Astrocyte of the spinal cord (primary cell): ENCODE measurements at places on chromosomes 2 and 18.
A peak's percentile ranks its signal among the peaks of the same experiment; 100 is the strongest.

- DNase-seq, result no peak
These were observed 257.0 kb upstream of the GYPC start for GRCh38 chr2:126399001-126399400.

- DNase-seq, result peak; percentile 75
These were observed 564.4 kb downstream of the ZEB2 start for GRCh38 chr2:143955401-143956065.

GRCh38 chr2:75431763-75432162 is 129.0 kb downstream of the EVA1A start:
- no peak for DNase-seq

GRCh38 chr2:228615496-228615895 is 434.0 kb upstream of the SPHKAP start:
- no peak for DNase-seq

GRCh38 chr2:39693245-39693644 is 27.5 kb downstream of the TMEM178A start:
- DNase-seq, result no peak

DNA sequence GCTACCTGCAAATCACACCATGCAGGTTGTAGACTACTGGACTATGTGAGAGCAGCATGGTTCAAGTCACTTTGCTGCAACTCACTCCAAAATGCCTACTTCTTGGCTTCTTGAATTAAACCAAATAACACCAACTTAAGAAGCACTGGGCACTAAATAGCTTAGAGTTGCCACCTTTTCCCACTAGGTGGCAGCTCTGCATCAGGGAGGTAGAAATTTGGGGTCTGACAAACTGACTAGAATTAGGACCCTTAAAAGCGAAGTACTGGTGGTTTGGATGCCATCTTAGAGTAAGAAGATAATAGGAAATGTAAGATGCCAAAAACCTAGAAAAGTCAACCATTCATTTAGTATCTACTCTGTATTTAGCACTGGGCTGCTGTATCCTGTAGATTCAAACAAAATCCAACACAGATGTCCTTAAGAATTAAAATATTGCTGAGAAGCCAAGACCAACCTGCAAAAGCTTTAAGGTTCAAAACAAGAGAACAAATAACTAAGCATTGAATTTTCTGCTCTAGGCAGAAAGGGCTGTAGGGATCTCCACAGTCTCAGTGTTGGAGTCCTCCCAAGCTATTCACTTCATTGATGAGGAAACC is 65.5 kb downstream of the CCBE1 start:
- peak; percentile 70 for DNase-seq

DNA sequence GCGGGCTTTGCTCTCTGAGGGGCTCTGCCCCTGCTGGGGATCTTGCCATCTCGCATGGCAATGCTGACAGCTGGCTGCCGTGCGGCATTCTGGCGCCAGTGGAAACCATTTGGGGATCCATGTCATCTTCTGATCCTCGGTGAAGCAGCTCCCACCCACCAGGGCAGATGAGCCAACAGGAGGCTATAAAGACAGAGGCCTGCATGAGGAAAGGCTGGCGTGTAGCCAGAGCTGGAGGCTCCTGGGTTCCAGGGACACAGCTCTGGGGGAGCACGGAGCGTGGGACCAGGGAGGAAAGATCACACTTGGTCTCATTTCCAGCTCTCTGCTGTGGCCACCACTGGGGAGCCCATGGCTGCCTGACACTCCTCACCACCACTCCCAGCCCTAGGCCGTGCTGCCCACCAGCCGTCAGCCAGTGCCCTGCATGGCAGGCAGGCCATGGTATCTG is 145.8 kb downstream of the ZFP36L2 start:
- no peak for DNase-seq

DNA sequence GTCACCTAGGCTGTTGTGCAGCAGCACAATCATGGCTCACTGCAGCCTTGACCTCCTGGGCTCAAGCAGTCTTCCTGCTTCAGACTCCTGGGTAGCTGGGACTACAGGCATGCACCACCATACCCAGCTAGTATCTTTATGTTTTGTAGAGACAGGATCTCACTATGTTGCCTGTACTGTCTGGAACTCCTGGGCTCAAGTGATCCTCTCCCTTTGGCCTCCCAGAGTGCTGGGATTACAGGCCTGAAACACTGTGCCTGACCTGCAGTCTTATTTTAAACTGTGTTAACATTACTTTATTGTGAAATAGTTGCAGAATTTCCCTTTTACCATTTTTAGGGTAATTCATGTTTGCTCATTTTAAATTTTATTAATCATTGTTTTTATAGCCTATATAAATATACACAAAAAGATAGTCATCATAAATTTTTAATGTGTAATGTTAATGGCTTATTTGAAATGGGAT is 24.6 kb downstream of the EML4 start:
- DNase-seq, result peak; percentile 30

GRCh38 chr2:145043399-145043834 is 523.5 kb upstream of the ZEB2 start:
- no peak for DNase-seq

GRCh38 chr2:237815637-237816036 is 17.1 kb downstream of the RBM44 start:
- no peak for DNase-seq
